Vagina (tissue), 2 donors: ENCODE measurements at places on chromosomes 1 and 21. TPM values are rescaled to one million over a fixed set of nuclear protein-coding genes. Genes with fewer than 3 reads are reported as not detected.

DNA sequence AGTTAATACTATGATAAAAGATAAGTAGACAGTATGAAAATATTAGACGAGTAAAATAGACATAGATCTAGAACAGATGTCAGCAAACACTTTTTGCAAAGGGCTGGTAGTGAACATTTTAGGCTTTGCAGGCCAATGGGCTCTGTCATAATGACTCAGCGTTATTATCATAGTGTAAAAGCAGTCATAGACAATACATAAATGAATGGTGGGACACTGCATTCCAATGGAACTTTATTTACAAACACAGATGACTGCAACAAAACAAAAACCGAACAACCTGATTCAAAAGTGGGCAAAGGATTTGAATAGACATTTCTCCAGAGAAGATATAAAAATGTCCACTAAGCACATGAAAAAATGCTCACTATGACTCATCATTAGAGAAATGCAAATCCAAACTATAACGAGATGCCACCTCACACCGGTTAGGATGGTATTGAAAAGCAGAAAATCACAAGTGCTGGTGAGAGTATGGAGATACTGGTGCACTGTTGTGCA is 7.3 kb downstream of the GSTM5 start:
- DNase-seq, result no peak

The C4BPA gene
- total RNA-seq, result not detected

DNA sequence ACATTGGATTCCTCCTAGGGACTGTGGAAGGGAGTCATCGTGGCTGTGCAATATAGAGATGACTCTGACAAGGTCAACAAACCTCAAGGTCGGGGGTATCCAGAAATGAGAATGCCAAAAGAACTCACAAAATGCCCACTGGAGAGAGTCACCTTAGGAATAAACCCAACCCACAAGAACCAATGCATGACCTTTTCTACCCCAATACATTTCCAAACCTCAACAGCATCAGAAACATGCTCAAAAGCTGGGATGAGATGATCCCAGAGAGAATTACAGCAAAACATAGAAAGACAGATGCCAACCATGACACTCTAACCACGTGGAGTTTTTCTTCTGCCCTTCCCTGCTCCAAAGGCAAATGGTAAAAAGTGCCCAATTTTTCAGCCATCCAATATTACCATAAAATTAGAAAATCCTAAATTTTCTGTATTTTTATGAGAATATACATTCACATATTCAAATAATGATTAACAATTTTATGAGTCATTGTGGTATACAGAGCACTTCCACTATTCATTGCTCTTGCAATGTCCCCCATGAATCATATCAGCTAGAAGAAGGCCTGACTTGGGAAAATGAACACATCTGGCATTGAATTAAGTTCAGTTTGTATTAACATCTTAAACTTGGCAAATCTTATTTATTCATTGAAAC is 88.2 kb upstream of the PALMD start:
- no peak for DNase-seq

The BTBD19 gene
- 7.9 TPM for total RNA-seq

DNA sequence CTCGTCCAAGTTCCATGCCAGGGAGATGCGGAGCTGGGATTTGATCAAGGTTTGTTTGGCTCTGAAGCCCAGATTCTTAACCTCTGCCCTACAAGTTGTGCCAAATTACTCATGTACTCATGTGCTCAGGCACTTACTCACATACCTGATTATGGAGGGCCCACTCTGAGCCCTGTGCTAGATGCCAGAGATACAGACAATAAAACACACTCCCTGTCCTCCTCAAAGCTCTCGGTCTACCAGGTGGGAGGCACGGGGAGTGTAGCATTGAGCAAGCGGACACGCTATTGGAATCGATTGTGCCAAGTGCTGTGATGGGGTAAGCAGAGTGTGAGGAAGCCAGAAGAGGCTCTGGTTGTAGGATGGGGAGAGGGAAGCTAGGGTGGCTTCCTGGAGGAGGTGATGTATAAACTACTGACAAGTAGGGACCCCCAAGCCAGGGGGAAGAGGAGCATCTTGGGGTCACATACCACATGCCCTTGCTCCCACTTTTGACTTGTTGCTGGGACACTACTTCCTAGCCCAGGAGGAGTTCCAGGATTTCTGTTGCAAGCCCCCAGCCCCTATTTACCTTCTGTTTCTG is 49.8 kb upstream of the IFNLR1 start:
- no peak for DNase-seq

- no peak for DNase-seq
These were observed 13.6 kb downstream of the MTF1 start for GRCh38 chr1:37845786-37846185.

The CTSE gene
- not detected for total RNA-seq

The LRRC38 gene
- 2.5 TPM for total RNA-seq

DNA sequence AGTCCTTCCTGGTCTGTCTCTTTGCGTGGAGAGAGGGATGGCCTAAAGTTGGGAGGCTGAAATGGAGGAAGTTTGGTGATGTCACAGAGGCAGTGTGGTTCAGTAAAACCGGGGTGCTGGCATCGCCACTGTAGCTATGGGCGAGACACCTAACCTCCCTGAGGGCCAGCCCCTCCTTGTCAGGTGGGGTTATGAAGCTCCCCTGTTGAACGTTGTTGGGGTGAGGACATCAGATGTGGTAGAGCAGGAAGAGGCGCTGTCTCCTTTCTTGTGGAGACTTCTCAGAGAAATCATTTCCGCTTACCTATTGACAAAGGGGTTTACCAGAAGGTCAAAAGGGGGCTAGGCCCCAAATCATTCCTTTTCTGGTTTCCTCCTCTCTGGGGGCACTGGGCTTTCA is 294.7 kb downstream of the SIPA1L2 start:
- DNase-seq, result no peak

The FCRL5 gene
- 0.49 TPM for total RNA-seq

The EPHB2 gene
- total RNA-seq, result 3.9 TPM

DNA sequence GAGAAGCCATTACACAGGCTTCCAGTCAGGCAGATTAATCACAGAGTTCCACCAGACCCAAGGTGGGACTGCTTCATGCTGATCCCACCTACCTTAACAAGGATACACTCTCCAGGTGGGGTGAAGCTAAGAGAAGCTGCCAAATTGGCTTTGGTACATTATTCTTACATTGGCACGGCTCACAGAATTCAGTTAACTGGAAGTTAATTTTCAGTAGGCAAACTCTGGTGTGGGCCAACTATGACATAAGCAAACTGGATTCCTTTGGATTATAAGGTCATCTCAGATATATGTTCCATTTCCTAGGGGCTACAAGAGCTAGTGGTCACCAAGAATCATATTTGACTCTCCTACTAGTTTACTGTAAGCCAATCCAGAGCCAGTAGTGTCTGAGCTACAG is 448.8 kb upstream of the BEND5 start:
- no peak for DNase-seq

The ACOT11 gene
- 26.0 TPM for total RNA-seq

The KPRP gene
- 1.2 TPM for total RNA-seq

DNA sequence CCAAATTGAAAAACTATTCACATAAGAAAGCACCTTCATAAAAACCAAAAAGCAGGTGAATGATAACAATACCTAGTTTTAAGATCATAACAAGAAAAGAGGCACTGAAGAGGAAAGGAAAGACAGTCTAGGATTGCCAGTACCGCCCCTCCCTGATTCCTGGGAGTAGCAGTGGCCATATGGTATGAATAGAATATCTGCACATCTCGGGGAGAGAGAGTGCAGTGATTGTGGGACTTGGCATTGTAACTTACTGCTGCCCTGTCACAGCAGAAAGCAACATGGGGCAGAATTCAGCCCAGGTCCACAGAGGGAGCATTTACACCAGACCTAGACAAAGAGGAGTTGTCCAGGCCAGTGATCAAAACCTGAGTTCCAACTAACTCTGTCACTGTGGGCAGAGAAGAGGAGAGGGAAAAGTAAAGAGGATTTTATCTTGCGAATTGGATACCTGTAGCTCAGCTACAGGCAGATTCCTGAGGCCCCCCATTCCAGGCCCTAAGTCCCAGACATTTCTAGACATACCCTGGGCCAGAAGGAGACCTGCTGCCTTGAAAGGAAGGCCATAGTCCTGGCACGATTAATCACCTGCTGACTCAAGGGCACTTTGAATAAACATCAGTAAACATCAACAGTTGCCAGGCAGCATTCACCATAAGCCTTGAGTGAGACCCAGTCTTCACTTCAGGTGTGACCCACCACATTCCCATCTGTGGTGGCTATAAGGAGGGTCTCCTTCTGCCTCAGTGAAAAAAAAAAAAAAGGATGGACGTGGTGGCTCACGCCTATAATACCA is 397.5 kb downstream of the TGFB2 start:
- no peak for DNase-seq

- no peak for DNase-seq
These were observed 43.3 kb downstream of the TP73 start for GRCh38 chr1:3695326-3696217.

- DNase-seq, result no peak
These were observed 270.5 kb downstream of the BRINP2 start for GRCh38 chr1:177441281-177441680.

The HFM1 gene
- 9.3 TPM for total RNA-seq

- no peak for DNase-seq
These were observed 143.6 kb downstream of the GABPA start for GRCh38 chr21:25878344-25878743.

The RPE65 gene
- total RNA-seq, result not detected

The PDXK gene
- 58.7 TPM for total RNA-seq

GRCh38 chr1:153503766-153504165 is 32.0 kb downstream of the S100A6 start:
- DNase-seq, result no peak

The TMEM52 gene
- 5.9 TPM for total RNA-seq

The AMY1B gene
- total RNA-seq, result not detected

The TMPRSS2 gene
- 19.9 TPM for total RNA-seq

- no peak for DNase-seq
These were observed 109.7 kb downstream of the TSEN15 start for GRCh38 chr1:184161071-184161698.
